ENCODE measurements at places on chromosomes 2 and 18. TPM values are rescaled to one million over a fixed set of nuclear protein-coding genes. Genes with fewer than 3 reads are reported as not detected.

TEX44 gene
- total RNA-seq: not detected

PCBP1 gene
- total RNA-seq: 45.4 TPM

WDR7 gene
- total RNA-seq: 67.3 TPM

MOCOS gene
- total RNA-seq: 0.52 TPM

ANKRD39 gene
- total RNA-seq: 3.7 TPM

NEB gene
- total RNA-seq: 833 TPM

TMEM37 gene
- total RNA-seq: 2.1 TPM

STEAP3 gene
- total RNA-seq: 8.9 TPM

MAL gene
- 4.2 TPM for total RNA-seq

CNTNAP5 gene
- not detected for total RNA-seq

Data from skeletal muscle tissue (tissue), 5 donors.